ENCODE measurements at places on chromosomes 6 and 20.

DNA sequence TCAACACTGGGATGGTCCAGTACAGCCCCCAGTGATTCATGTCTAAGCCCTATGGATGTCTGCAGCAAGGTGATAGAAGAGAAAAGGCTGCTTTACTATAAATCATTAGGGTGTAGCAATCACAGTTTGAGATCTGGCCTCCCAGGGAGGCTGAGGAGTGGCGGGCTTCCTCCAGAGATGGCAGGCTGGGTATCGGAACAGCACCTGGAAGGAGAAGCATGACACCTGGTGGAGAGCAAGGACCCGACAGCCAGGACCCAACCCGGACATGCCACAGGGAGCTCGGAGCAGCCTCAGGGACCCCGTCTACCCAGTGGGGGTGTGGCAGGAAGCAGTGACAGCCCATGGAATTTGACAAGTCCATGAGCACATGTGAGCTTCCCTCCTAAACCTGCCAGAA, 114.8 kb upstream of the CD93 start:
- DNase-seq: peak; percentile 47

GRCh38 chr6:32255199-32256153, 31.6 kb upstream of the NOTCH4 start:
- DNase-seq: peak; percentile 95

DNA sequence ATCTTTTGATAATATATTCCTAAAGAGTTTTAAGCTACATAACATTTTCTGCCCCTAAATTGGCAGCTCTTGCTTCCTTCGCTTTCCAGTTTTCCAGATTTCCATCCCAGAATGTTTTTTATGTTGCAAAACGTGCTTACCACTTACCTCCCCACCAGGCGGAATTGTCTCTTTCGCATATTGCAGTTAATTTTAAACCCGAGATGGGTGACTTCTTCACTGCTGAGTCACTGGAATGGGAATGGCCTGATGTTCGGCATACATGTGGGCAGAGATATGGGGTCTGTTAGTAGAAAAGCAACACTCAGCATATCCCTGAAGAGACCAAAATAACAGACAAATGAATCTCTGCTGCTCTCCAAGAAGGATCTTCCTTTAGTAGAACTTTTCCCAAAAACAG, 491.2 kb downstream of the PREX1 start:
- no peak for DNase-seq

DNA sequence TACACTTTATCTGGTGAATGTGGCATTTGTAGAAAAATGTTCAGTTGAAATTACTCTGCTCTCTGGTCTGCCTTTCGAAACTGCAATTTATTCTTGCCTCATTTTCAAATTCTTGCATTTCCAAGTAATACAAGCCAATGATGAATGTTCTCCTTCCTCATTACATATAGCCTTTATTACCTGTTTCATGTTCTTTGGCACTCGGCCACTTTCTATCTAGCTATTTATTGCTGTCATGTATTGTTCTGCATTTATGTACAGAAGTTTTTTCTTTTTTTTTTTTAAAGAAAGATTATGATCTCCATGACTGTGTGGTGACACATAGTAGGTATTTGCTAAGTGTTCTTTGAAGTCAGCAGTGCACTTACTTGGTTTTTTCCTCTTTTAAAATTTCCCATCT, 261.4 kb downstream of the ZFAND3 start:
- DNase-seq: peak; percentile 39

GRCh38 chr6:157732007-157732406, 91.0 kb upstream of the SNX9 start:
- no peak for DNase-seq

DNA sequence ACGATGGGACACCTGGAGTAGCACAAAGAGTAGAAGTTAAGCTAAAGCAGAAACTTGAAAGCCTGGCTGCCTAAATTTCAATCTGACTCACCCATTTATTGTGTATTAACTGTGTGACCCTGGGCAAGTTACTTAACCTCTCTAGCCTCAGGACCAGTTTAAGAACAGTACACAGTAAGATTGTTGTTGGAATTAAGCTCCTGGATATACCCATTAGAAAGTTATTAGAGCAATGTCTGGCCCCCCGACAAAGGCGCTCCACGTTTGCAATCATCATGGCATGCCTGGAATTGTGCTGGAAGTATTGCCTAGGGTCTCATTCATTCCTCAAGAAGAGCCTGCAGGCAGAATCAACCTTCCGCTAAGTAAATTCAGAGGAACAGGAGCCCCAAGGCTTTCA, 1.4 kb downstream of the SDC4 start:
- DNase-seq: no peak

DNA sequence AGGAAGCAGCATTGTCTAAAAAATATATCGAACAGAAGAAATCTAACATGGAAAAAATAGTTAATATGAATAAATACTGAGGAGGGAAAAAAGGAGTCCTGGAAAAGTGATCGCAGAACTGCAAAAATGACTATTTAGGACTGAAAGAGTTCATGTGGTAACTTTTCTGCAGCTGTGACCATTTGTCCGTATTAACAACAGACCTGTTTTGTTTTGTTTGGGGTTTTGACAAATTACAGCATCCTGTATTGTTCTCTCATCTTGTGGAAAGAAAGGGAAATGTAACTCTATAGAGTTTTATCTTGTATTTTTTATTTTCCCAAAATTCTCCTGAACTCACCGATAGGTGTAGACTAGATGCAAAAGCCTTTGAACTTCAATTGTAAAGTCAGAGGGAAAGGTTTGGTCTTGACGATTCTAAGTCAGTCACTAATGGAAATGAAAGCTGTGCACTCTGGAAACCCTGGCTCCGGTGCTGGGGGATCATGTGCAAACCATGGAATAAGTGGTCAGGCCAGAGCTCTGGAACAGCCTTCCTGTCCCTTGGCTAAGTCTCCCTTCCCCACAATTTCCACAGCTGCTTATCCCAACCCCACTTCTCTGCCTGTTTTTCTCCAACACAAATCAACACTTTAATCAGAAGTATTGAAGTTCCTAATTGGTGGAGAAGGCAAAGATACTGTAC, 51.2 kb upstream of the MARCKS start:
- DNase-seq: no peak

DNA sequence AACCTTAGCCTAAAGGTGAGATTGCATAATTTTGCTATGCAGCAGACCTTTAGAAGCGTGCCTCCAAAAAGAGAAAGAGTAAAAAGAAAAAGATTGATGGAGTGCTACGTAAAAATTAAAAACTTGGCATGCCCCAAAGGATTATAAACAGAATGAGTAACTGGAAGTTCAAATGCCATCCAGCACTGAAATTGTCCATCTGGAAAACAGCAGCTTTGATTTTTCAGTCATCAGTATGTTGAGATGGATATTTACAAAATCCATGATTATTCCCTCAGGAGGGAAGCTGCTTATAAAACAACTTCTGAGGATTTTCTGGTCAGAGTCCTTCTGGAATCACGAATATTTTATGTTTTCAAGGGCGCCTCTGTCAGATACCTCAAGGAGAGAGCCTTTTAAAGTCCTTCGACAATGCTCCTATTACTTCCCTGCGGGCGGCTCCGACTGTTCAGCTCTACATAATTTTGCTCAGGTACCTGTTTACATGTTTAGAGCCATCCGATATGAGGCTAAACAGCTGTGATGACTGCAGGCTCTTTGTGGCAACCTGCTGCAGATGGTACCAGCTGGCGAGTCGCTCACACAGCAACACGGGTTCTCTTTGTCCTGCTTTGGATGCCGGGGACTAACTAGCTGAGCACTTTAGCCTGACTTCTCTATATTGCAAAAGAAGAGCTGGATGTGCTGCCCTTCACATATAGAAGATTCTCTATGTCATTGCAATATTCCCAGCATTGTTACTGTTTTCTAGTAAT, 83.3 kb downstream of the RCAN2 start:
- DNase-seq: no peak

- no peak for DNase-seq
Observed at GRCh38 chr20:951384-952169, 35.4 kb upstream of the ANGPT4 start.

DNA sequence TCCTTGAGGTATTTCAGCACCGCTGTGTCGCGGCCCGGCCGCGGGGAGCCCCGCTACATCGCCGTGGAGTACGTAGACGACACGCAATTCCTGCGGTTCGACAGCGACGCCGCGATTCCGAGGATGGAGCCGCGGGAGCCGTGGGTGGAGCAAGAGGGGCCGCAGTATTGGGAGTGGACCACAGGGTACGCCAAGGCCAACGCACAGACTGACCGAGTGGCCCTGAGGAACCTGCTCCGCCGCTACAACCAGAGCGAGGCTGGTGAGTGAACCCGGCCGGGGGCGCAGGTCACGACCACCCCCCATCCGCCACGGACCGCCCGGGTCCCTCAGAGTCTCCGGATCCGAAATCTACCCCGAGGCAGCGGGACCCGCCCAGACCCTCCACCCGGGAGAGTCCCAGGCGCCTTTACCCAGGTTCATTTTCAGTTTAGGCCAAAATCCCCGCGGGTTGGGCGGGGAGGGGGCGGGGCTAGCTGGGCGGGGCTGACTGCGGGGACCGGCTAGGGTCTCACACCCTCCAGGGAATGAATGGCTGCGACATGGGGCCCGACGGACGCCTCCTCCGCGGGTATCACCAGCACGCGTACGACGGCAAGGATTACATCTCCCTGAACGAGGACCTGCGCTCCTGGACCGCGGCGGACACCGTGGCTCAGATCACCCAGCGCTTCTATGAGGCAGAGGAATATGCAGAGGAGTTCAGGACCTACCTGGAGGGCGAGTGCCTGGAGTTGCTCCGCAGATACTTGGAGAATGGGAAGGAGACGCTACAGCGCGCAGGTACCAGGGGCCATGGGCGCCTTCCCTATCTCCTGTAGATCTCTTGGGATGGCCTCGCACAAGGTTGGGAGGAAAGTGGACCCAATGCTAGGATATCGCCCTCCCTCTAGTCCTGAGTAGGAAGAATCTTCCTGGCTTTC, 693 bp downstream of the HLA-F start:
- no peak for DNase-seq

- no peak for DNase-seq
Observed at GRCh38 chr20:33881989-33882388, 70.8 kb downstream of the CHMP4B start.

GRCh38 chr6:118288355-118289124, 259.6 kb upstream of the PLN start:
- DNase-seq: peak; percentile 35

DNA sequence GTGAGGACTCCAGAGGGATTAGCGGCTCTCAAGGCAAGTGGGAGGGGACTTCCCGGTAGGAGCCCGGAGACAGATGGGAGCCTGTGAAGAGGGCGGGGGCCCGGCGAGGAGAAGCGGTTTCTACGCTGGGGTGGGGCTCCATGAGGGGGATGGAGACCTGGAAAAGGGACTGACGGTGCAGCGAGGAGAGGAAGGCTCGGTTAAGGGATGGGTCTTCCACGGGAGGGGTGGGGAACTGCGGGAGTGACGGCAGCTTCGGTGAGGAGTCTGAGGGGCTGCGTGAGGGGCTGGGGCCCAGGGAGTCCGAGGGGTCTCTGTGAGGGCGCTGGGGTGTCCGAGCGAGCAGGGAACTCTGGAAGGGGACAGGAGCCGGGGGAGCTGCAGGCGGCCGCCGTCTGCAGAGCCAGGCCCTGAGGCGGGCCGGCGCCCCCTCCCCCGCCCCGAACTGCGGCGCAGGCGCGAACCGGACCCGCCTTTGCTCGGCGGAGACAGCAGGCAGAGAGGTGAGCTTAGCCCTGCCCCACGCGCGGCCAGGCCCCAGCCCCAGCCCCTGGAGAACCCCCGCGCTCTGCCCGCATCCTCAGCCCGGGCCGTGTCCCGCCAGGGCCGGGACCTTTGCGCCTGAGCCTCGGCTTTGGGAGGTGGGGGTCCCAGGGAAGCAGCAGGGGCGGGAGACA, at the start of gene NRSN2:
Gene NRSN2, plus strand, starts transcription at position 472 of the 677 bp plus-strand sequence. CDS start 2,533 bp downstream, outside the sequence.
- DNase-seq: peak; percentile 66

DNA sequence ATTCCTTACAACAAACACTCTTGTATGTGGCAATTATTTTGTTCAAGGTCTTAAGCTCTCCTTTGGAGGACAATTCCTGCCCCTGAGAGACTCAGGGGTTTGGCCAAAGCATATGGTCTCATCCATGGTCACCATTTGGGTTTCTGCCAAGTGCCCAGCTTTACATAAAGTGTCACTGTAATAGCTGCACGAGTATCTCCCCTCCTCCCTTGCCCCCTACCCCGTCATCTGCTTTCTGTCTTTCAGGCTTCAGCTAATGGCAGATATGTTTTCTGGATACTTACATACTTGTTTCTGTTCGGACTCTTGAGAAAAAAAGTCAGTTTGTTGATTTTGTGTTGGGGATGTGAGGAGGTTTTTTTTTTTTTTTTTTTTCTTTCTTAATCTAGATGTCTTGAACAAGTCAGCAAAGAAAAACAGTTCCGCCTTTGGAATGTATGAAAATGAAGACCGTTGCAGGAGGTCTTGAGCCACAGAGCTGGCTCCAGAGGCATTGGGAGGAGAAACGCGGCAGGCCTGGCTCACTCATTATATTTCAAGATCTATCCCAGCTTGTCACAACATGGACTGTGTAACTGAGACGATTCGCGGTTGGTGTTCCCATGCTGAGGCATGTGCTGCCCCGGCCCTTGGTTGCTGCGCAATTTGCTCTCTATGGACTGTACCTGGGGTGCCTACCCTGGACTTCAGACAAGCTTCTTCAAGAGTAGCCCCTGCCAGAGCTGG, 32.6 kb upstream of the STX16 start:
- DNase-seq: peak; percentile 70

DNA sequence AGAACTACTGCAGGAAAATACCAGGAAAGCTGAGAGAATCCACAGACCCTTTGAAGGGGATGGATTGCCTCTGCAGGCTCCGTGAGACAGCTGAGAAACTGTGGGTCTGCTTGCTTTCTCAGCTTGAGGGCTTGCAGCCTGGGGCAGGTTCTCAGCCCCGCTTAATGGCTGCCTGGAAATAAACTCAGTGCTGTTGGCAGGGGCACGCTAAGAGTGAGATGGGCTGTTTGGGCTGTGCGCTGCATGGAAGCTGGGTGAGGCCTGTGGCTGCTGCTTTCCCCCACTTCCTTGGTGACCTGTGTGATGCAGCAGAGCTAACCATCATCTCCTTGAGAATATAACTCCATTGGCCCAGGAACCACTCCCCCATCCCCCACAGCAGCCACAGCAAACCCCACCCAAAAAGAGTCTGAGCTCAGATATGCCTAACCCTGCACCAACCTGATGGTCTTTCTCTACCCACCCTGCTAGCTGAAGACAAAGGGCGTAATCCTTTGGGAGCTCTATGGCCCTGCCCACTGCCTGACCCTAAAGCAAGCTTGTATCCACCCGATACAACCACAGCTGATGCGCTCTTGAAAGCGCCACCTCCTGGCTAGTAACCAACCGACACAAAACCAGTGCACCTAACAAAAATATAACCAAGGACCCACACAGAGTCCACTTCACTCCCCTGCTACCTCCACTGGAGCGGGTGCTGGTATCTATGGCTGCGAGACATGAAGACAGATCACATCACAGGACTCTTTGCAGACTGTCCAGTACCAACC, 800.6 kb upstream of the MAP3K7 start:
- DNase-seq: no peak

GRCh38 chr6:17013701-17014100, 88.1 kb upstream of the STMND1 start:
- DNase-seq: peak; percentile 72
